Activated T-cell treated with anti-CD3 and anti-CD28 coated beads for 1 hour (primary cell): ENCODE measurements at places on chromosomes 1 and 21.

DNA sequence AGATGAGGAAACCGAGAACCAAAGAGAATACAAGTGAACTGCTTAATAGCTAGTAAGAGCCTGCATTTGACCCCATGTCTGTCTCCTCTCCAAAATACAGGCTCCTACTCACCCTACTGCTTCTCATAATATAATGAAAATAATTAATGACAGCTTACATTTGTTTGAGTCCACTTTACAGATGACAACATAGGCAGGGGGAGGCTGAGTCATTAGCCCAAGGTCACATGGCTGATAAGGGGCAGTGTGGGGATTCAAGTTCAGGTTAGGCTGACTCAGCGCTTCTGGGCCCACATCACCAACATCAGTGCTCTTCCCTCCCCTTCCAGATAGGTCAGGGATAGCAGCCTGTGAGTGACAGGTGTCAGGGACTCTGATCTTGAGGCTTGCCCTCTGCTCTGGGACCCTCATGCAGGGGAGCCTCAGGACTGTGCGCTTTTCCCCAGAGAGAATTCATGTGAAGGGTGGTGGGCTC lies 16.2 kb downstream of the AZIN2 start:
- DNase-seq: no peak

DNA sequence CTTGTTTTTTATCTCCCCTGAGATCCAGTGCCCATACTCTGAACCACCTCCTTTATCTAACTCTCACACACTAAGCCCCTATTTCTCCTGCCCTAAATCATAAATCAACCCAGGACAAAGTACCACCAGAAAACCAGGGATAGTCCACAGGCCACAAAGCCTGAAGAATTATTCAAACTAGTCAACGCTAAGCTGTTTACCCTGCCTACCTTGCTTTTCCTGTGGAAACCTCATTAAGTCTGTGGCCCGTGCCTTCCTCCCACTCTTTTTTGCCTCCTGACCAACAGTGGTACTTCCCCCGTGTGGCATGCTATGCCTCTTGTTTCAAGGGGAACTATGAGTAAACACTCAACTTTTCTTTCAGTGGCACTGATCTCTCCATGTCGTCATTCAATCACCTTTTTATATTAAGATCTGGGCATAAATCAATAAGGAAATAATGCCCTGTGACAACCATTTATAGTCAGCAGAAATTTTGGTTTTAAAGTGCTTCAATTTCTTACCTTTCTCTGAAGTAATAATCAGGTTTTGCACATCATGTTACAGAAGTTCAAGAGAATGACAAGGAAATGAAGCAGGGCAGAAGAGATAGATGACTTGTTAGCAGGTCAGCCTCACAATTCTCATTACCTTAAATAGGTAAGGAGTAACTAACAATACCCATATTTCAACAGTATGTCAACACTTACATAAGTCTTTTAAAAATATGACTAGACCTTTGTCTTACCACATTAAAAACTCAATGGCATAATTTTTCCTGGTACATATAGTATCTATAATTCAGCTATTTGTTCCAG lies 32.1 kb downstream of the EYA3 start:
- DNase-seq: peak; percentile 25

- no peak for DNase-seq
These were observed 33.6 kb downstream of the ACOT11 start for GRCh38 chr1:54581621-54582035.

GRCh38 chr1:4954392-4954791 lies 300.0 kb downstream of the AJAP1 start:
- DNase-seq: no peak

DNA sequence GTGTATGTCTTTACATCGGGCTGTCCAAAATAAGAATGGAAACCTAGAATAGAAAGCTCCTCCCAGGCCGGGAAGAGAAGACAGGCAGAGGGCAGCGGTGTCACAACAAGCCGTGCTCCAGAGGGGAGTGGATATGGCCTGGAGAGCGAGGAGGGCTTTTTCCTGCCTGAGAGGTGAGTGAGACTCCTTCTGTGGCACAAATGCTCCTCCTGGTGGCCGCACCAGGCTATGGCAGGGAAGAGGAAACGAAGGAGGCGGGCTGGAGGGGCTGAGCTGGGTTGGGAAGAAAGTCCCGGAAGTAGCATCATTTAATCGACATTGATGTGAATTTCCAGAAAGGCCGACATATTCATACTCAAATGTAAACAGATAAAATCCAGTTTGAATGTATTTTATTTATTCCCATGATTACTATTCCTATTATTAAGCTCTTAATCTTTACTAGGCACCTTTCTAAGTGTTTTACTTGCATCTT lies 54.7 kb downstream of the MEF2D start:
- peak; percentile 69 for DNase-seq

DNA sequence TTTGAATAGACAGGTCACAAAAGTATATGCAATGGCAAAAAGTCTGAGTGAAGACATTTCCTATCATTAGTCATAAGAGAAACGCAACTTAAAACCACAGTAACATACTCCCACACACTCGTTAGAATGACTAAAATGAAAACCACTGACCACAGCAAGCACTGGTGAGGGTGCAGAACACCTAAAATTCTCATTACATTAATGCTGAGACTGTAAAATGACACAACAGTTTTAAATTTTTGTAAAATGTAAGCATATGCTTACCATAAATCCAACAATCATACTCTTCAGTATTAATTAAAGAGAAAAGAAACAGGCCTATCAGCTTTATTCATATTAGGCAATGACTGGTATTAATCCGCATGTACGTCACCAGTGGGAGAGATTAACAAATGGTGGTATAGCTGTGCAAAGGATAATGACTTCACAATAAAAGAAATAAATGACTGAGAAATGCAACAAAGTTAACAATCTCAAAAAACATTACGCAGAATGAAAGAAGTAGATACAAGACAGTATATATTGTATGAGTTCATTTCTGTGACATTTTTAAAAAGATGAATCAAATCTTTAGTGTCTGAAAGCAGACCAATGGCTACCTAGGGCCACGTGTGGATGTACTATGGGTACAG lies 253.5 kb downstream of the AKT3 start:
- DNase-seq: peak; percentile 8

GRCh38 chr1:88897070-88897730 lies 5.8 kb upstream of the GTF2B start:
- DNase-seq: no peak

DNA sequence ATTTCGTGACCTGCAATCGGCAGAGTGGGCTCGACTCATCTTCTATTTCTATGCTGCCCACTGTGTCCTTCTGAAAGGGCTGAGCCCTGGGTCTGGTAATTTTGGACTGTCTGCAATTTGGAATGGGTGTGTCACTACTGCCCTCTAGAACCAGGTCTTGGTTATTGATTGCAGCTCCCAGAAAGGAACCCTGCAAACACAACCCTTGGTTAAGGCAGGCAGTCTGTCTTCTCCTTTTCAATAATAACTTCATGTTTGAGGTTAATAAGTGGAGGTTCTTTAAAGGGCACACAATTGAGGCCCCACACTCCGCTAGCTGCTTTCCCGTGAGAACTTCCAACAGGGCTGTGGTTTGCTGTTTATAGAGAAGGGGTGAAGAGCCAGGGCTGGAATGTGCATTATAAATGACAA lies 79.9 kb upstream of the LYST start:
- DNase-seq: no peak

DNA sequence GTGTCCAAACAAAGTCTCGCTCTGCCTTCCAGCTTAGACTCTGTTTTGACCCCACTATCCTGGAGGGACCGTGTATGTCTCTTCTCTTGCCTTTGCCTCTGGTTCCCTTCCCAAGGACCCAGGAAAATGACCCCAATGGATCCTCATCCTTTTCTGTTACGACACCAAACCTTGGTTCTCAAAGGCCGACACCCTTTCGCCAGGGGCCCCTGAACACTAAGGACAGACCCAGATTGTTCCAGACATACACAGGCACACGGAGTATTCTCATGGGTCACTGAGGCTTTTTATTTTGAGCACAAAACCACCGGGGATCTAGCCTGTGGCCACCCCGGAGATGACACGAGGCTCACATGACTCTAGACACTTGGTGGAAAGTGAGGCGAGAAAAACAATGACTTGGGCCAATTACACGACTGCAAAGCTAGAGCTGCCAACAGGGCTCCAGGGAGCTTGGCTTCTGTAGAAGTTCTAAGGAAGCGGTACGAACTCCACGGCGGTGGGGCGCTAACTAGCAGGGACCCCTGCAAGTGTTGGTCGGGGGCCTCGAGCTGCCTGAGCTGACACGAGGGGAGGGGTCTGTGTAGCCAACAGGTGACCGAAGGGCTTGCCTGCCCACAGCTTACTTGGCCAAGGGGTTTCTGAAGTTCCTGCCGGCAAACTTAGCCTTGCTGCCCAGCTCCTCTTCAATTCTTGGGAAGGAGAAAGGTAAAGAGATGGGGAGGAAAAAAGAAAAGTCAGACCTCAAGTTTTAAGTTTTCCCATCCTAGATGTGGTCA lies 17.6 kb downstream of the ENO1 start:
- no peak for DNase-seq

DNA sequence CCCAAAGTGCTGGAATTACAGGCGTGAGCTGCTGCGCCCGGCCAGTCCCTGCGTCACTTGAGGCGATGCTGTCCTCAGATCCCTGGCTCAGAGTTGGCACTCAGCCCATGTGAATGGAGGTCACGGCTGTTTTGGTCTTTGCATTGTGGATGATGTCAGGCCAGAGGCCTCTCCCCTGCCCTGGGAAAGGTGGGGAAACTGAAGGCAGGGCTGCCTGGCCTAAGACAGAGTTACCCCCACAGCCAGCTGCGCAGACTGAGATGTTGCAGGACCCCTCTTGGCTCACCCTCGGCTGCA lies 821 bp downstream of the MASP2 start:
- no peak for DNase-seq

GRCh38 chr1:21736011-21736410 lies 46.9 kb downstream of the USP48 start:
- no peak for DNase-seq

- no peak for DNase-seq
These were observed 548.5 kb upstream of the NEGR1 start for GRCh38 chr1:72830606-72831390.

DNA sequence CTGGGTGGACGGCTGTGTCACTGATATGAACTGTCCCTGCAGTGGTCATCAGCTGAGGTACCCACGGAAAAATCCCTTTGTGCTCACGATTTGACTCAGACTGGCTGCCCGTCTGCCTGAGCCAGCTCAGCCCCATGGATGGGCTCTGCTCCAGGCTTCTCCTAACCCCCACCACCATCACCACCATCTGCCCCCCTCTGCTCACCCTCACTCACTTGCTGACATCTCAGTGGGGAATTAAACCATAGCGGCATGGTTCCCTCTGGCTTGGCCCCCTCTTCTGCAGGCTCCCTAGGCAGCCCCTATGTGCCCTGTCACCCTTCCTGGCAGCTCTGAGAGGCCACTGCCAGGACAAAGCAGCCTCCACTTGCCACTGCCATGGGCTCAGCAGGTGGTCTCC lies 17.3 kb downstream of the SLC6A9 start:
- no peak for DNase-seq

DNA sequence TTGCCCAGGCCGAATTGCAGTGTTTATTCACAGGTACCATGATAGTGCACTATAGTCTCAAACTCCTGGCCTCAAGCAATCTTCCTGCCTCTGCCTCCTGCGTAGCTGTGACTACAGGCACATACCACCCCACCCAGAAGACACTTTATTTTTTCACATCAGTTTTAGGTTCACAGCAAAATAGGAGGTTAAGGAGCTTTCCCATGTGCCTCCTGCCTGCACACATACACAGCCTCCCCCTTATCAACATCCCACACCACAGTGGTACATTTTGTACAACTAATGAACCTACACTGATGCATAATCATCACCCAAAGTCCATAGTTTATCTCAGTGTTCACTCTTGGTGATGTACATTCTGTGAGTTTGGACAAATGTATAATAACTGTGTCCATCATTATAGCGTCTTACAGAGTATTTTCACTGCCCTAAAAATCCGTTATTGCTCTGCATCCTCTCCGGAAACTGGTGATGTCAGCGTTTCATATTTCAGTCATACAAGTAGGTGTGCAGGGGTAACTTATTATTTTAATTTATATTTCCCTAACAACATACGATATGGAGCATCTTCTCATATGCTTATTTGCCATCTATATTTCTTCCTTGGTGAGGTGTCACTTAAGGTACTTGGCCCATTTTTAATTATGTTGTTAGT lies 23.2 kb downstream of the OR13G1 start:
- DNase-seq: no peak

- no peak for DNase-seq
These were observed 4.2 kb downstream of the B3GALT6 start for GRCh38 chr1:1236176-1236763.

GRCh38 chr21:44547656-44548331 lies 3.5 kb downstream of the KRTAP10-2 start:
- DNase-seq: no peak
